ENCODE measurements at places on chromosomes 7 and 10.

DNA sequence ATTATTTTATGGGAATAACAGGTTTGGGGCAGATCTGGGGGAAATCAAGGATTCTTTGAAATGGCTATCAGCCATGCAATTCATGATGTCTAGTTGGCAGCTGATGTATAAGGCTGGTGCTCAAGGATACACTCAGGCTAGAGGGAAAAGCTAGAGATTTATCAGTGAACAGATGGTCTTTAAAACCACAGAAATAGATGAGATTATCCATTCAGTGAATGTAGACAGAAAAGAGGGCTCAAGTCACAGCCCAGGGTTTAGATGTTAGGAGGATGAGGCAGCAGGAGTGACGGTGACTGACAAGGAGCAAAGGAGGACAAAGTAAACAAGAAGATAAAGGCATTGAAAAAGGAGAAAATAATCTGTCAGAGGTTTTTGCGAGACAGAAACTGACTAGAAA is 238.7 kb downstream of the CDK14 start:
- no peak for DNase-seq

DNA sequence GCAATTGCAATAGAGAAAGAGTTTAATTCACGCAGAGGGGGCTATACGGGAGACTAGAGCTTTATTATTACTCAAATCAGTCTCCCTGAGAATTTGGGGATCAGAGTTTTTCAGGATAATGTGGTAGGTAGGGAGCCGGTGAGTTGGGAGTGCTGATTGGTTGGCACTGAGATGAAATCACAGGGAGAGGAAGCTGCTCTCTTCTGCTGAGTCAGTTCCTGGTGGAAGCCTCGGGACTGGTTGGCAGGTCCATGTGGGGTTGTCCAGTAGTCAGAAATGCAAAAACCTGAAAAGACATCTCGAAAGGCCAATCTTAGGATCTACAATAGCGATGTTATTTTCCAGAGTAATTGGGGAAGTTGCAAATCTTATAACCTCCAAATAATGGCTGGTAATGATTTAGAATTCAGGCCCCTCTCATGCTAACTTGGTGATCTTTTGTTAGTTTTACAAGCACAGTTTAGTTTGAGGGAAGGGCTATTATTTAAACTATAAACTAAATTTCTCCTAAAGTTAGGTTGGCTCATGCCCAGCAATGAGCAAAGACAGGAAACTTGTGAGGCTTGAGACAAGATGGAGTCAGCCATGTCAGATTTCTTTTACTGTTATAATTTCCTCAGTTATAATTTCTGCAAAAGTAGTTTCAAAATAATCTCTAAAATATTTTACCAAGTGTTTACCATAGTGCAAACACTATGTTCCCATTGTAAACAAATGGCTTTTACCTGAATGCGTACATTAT is 39.4 kb upstream of the SLC25A13 start:
- DNase-seq, result no peak

GRCh38 chr7:158760936-158761335 is 56.3 kb upstream of the NCAPG2 start:
- DNase-seq, result no peak

GRCh38 chr7:25565002-25565401 is 336.7 kb upstream of the NPVF start:
- DNase-seq, result no peak
